Mammary epithelial cell (primary cell): ENCODE measurements at places on chromosomes 13 and 19.
A peak's percentile ranks its signal among the peaks of the same experiment; 100 is the strongest.

DNA sequence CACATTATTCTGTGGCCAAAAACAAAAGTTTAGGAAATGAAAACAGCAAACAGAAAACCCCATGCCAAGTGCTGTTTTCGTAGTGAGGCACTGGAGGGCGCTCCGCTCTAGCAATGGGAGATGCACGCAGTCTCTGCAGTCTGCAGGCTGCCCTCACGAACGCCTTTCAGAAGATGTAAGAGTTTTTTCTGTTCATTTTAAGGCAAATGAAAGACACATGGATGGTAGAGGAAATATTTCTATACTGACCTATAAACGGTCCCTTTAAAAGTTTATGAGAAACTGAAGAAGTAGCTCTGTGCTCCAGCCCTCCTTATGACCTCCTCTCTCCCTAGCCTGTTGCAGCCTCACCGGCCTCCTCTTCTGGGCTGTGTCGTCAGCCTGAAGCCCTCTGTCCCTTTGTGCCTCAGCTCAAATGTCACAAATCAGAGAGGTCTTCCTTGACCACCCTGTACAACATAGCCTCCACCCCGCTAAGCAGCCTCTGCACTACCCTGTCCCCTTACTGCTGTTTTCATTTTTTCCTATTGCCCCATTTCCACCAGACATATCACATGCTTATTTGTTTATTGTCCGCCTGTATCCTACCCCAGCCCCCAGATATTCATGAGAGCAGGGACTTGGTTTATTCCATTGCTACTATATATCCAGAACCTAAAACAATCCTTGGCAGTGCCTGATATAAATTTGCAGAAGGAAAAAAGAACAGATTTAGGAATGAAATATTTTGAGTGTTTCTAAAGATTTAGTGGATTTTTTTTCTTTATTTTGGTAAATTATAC lies 116.4 kb downstream of the TM9SF2 start:
- DNase-seq: no peak

DNA sequence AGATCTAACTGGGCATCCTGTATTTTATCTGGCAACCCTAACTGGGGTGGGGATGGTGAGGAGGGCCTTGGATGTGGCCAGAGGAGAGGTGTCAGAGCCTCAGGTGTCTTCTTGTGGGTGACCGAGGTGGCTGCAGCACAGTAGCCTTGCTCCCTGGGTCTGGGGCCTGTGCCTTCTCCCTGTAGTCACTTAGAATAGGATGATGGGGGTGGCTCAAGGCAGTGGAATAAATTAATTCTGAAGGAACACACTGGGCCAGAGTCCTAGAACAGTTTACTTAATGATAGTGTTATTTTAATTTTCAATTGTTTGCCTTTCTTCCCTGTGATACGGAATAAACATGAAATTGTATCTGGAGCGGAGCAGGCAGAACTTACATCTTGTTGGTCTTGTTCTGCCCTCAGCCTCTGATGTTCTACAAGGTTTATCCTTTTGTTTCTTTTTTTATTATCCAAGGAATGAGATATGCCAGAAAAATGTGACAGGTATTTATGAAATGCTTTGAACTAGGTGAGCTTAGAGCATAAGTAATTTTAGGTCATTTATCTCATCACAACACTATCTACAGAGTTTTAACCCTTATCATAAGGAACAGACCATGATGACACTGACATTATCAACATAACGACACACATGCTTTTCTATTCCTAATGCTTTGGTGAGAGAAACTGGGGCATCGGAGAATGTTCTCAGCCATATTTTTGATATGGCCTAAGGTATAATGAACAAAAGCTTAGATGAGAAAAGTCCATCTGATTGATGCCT lies 51.4 kb downstream of the LRCH1 start:
- no peak for DNase-seq

DNA sequence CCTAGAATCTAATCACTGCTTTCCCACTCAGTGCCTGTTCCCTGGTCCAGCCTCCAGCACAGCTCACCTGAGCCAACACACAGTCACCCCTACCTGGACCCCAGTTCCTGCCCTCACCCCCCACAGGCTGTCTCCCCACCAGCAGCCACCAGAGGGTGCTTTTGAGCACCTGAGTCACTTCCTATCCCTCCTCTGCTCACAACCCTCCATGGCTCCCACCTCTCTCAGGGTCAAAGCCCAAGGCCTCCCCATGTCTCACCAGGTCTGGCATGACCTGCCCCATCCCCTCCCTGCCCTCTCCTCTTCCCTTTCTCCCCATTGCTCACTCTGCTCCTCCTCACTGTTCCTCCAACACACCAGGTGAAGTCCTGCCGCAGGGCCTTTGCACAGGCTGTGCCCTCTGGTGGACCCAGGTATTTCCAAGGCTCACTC lies 7.1 kb upstream of the DPP9 start:
- DNase-seq: no peak

DNA sequence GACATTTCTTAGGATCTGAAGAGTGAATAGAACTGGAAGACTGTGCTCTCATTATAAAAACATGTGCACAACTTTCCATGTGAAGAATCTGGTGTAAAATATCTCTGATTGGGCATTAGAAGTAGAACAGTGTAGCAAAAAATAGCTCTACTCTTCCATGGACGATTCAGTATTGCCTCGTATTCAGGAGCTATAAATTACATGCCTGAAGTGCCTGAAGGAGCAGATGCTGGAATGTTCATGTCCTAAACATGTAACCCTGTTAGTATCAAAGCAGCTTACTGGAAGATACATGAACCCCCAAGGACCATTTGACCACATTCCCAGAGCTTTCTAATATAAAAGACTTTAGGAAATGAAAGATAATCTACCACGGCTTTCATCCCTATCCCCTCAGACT lies 528.9 kb downstream of the DACH1 start:
- DNase-seq: no peak

DNA sequence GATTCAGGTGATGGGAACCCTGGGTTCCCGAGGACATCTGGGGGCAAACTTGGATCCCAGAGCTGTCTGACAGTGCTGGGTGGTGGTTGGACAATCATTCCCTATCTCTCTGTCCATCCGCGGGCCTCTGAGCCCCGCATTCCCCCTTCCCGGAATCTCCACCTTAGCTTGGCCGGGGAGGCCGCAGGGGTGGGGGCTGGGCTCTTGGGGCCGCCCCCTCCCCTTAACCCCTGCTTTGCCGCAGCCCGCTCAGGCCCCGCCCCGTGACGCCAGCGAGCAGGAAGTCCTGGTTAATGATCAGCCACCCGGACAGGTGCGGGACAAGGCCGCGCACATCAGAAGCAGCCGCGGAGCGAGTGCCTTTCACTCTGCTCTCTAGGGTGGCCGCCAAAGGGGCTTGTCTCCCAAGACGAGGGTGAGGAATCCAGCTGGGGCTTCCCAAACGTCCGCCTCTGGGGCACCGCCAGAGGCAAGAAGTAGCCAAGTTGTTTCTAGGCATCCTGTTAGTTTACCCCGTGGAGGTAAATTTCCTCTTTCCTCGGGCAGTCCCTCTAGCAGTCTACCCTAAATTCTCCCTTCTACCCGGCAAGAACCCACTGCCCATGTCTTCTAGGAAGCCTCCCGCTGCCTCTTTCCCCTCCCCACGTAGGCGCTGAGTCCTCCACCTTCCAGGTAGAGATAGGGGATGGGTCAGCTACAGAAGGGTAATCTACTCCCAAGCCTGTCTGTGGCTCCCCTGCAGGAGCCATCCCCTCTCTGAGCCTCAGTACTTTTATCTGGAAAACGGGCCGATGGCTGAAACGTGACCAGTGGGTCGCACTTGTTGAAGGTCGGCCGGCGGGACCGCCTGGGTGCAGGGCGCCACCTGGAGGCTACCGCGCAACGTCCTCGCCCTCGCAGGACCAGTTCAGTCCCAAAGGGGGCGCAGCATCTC lies 3.0 kb downstream of the IRF2BP1 start:
- DNase-seq: peak; percentile 68

DNA sequence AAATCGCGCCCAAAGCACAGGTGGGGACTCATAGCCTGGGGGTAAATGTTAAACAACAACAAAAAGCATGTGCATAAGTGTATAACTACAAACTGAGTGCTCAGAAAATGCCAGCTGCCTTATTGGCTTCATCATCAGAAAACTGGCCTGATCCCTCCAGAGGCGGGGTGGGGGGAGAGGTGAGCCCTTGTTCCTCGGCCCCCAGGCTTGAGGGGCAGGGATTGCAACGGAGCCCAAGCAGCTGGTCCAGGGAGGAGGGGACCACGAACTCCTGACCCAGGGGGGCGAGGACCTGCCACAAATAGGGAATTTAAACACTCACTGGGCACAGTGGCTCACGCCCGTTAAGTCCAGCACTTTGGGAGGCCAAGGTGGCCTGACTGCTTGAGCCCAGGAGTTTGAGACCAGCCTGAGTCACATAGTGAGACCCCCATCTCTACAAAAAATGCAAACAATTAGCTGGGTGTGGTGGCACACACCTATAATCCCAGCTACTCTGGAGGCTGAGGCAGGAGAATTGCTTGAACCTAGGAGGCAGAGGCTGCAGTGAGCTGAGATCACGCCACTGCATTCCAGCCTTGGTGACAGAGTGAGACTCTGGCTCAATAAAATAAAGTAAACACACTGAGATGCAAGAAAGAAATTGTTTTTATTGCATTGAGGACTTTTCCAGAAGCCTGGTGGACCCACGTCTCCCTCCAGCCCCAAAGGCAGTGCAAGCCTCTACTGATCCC lies 8.7 kb downstream of the SIRT6 start:
- no peak for DNase-seq
